ENCODE measurements at places on chromosomes 7 and 10.

- no peak for DNase-seq
Measured at GRCh38 chr7:158422887-158423560, 164.6 kb downstream of the PTPRN2 start.

DNA sequence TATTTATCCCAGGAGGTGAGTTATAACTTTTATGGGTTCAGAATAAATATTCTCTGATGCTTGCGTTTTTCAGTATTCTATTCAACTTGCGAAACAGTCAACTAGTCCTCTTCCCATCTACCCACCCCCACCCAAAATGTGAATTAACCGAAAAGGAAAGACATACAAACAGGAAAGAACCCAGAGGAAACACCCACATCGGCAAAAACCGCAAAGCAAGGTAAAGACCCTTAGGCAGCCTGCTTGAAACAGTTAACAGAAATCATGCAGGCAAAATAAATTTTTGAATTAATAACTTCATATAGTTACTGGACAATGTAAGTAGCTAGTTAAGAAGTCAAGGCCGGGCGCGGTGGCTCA lies 5.4 kb downstream of the ZC3HAV1 start:
- DNase-seq, result no peak

DNA sequence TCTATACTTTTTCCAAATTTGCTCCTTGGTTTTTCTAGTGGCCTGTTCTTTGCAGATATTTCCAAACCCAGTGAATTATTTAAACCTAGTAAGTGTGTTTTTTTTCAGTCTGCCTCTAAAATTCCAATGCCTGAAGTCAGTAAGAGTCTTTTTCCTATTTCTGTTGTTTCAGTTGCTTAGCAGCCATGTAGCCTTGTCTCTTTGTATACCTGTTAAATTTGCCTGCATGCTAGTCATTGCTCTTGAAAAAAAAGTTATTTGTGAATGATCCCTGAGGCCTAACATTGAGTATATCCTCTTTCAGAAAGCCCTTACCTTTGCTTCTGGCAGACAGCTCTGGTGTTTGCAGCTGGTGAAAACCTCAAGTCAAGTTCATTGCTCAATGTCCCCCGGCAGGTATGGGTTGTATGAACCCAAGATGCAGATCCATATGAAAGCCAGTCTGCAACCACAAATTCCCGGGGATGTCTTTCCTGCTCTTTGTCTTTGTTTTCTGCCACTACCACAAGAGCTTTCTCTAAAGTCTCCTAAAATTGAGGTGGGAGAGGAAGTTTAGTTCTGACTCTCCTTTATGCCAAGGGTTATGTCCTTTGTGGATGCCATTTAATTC lies 35.7 kb downstream of the CH25H start:
- DNase-seq, result no peak

- DNase-seq, result no peak
Measured at GRCh38 chr10:27490807-27491206, 13.3 kb upstream of the RAB18 start.

DNA sequence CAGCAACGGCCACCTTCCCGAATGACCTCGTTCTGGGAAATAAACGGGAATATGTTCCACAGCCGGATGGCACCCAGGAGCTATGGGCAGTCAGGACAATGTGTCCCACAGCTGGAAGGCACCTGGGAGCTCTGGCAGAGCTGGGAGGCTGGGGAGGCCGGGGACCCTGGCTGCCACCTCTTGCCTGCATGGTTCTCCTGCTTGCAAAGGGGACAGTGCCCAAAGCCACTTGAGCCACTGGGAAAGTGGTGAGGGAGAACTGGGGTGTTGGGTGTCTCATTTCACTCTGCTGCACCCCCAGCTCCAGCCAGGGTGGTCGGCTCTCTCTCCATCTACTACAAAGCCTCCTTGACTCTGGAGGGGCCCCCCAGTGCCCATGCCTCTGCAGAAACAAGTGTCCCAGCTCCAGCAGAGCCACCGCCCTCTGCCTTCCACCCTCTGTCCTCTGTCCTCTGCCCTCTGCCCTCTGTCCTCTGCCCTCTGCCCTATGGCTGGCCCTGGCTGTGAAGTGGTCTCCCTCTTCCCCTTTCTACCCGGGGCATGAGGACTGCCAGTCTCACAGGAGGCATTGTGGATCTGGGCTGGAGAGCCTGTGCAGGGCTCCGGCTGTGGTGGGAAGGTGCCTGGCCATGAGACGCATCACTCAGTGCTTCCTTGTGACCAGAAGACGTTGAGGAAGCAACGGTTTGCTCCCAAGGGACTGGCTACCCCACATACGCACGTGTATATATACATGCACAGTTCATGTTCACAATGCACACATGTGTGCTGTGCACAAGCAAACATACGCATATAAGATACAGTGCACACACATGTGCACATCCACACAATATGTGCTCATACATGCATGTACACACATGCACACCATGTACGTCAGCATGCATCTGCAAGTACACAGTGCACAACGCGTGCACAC lies 21.5 kb upstream of the INPP5A start:
- no peak for DNase-seq

GRCh38 chr7:78558566-78558965 lies 760.0 kb downstream of the PHTF2 start:
- DNase-seq, result no peak

GRCh38 chr7:12578930-12579640 lies 8.6 kb downstream of the SCIN start:
- DNase-seq, result no peak

- no peak for DNase-seq
Measured at GRCh38 chr10:119462773-119463172, 79.7 kb downstream of the RGS10 start.

DNA sequence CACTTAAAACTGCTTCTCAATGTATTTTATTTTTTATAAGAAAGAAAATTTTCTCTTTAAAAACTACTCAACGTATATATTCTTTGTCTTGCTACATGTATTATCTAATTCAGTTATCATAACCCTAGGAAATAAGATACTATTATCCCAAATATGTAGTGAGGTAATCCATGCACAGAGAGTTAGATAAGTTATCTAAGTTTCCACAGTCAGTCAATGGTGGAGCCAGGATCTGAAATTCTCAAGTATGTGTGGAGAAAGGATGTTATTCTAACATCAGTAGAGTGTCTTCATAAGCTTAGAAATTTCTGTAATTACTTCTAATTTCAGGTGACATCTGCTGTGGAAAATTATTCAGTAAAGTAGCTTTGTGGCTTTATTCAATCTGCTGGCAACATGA lies 239.9 kb downstream of the CSTF2T start:
- DNase-seq, result no peak

- DNase-seq, result no peak
Measured at GRCh38 chr10:31770307-31770902, 158.2 kb downstream of the ARHGAP12 start.

DNA sequence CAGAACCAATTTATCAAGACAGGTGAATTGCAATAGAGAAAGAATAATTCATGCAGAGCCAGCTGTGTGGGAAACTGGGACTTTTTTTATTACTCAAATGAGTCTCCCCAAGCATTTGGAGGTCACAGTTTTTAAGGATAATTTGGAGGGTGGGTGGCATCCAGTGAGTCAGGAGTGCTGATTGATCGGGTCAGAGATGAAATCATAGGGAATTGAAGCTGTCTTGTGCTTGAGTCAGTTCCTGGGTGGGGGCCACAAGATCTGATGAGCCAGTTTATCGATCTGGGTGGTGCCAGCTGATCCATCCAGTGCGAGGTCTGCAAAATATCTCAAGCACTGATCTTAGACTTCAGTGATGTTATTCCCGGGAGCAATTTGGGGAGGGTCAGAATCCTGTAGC lies 9.9 kb upstream of the MYO1G start:
- DNase-seq, result no peak

DNA sequence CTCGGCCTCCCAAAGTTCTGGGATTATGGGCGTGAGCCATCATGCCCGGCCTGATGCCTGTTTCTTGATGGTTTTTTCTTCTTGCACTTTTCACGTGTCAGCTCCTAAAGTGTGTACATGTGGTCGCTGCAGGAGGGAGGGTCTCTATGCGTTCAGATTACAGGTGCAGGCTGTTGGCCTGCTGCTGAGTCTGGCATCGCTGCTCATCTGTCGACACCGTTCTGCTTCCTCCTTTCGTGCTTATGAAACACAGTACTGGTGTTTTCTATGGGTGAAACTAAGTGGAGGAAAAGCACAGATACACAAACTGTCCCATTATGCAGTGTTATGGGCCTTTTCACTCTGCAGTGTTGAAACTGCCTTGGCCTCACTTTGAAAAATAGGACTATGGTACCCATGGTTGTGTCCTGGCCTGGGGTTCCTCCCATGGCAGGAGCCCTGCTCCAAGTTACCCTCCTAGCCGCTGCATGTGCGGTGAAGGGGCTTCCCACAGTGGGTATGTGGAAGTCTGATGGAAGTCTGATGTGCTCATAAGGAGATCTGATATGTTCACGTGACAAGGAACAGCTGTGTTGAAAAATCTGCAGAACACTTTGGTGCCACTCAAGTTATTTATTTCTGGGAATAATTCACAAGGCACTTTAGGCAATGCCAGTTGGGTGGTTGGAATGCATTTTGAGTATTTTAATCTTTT lies 23.5 kb downstream of the OGDH start:
- DNase-seq, result no peak

- DNase-seq, result no peak
Measured at GRCh38 chr7:105623378-105623777, 42.1 kb upstream of the EFCAB10 start.

DNA sequence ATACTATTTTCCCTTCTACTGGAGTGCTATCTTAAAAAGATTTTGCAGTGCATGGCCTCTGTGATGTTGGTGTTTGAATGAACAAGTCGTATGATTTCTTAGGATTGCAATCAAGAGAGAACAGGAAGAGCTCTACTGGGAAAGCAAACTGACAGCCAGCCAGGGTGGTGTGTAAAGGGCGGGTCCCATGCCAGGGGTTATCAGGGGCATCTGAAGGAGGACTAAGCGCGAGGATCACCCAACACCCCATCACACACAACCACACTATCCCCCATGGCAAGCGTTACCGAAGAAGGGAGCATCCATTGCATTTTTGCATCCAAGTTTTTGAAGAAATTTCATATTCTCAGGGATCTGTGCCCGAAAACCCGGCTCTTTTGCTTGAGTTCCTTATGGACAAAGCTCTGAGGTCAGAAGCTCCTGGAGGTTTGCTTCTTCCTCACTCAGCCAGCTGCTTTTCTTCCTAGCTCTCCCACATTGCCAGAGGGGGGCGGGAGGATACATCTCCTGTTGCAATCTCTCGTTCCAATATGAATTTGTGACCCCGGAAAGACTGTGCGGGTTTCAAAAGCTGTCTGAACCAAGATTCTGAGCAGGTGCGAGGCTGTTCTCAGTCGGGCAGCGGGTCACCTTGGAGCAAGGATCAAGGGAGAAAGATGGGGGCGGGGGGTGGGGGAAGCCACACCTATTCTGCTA lies 5.2 kb downstream of the NEUROD6 start:
- no peak for DNase-seq

DNA sequence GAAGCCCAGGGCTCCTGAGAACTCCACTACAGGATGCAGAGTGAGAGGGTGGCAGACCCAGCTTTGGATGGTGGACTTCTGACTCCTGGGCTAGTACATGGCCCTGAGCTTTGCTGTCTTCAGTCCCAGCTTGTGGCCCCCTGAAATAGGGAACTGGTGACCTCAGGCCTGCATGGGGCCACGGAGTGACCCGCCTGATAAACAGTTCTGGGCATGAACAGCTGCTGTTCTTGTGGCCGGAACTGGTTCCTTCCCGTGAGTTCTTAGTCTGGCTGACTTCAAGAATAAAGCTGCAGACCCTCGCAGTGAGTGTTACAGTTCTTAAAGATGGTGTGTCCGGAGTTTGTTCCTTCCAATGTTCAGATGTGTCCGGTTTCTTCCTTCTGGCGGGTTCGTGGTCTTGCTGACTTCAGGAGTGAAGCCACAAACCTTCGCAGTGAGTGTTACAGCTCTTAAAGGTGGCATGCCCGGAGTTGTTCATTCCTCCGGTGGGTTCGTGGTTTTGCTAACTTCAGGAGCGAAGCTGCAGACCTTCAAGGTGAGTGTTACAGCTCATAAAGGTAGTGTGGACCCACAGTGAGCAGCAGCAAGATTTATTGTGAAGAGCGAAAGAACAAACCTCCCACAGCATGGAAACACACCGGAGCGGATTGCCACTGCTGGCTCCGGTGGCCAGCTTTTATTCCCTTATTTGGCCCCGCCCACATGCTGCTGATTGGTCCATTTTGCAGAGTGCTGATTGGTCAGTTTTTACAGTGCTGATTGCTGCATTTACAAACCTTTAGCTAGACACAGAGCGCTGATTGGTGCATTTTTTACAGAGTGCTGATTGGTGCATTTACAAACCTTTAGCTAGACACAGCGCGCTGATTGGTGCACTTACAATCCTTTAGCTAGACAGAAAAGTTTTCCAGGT lies 268.0 kb downstream of the ZEB1 start:
- DNase-seq, result no peak

DNA sequence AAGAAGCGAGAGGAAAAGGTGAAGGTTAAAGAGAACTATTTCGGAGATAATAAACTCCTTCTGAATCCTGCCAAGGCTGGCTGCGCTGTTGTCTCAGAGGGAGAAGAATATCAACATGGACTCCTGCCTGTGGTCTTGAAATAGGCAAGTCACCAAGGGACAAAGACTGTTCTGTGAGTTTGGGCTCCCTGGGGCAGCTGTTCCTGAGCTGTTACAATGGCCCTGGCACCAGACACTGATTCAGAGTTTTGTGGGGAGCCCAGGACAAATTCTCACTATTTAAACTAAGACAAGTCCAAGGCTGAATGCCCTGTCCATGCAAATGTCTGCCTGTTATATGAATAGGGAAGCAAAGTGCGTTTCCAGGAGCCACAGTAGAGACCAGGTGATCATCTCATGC lies 81.4 kb downstream of the PRPF18 start:
- no peak for DNase-seq

DNA sequence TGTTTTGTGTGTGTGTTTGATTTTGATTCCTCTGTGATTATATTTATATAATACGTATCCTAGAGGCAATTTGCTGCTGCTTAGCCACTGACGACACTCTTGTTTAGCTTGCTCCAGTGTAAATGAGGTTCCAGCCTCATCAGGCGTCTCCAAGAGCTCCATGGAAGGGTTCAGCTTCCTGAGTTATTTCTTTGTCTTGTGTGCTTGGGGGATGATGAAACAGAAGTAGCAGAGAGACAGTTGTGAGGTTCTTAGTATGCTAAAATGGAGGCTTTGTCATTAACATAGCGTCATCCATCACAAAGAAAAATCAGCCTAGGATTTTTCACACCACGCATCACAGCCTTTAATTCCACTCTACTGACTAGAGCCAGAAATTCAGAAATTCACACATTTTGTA lies 85.1 kb downstream of the KLF6 start:
- peak; percentile 1 for DNase-seq

All from H1 (cell line).